T1000 (cell line): ENCODE measurements at places on chromosomes 16 and 17.

DNA sequence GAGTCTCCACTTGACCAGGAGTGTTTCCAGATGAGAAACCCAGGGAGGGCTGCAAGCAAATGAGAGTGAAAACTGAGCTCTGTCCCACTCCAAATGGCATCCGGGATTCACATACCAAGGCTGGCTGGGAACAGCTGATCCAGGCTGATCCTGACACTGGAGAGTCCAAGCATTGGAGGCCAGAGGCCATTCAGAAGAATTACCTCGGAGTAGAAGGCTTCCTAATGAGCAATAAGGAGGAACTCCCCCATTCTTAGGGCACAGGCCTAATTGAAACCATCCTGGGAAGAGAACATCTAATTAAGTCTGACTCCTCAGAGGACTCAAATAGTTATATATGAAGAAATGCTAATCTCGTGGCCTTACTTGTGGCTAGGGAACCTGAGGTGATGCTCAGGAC, 142.8 kb downstream of the PRKCA start:
- no peak for DNase-seq

DNA sequence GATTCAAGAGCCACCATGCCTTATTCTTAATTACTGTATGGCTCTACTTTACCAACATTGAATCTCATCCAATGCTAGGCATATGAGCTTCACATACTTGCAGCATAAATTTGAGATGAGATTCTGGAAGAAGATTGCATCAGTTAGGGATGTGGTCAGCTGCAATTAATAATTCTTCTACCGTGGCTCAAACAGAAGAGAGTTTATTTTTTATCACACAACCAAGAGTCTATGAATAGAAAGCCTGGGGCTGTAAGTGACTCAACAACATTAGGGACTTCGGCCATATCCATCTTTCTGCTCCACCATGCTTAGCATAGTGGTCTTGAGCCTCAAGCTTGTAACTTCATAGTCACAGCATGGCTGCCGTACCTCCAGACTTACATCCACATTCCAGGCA, 179.4 kb upstream of the IRX6 start:
- DNase-seq = no peak

GRCh38 chr17:50866950-50867362, 802 bp upstream of the TOB1 start:
- peak; percentile 68 for DNase-seq

GRCh38 chr16:23691483-23692189, 12.9 kb downstream of the PLK1 start:
- no peak for DNase-seq

- DNase-seq = no peak
Observed at GRCh38 chr16:89996178-89996489, 23.1 kb downstream of the DBNDD1 start.

- no peak for DNase-seq
Observed at GRCh38 chr16:56363781-56364565, 61.4 kb downstream of the AMFR start.

- no peak for DNase-seq
Observed at GRCh38 chr17:4533523-4534504, 21.4 kb downstream of the MYBBP1A start.

- DNase-seq = no peak
Observed at GRCh38 chr17:55825213-55825612, 74.4 kb downstream of the PCTP start.

DNA sequence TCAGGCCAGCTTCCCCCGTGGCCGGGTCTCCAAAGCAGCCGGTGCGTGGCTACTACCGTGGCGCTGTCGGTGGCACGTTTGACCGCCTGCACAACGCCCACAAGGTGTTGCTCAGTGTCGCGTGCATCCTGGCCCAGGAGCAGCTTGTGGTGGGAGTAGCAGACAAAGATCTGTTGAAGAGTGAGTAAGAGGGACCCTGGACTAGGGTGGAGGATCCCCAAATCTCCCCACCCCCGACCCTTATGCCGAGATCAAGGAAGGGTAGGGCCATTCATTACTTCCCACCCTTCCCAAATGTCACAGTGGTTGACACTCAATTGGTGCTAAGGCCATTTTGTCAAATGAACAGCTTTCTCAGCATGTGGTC, 1.2 kb downstream of the COASY start:
- no peak for DNase-seq

DNA sequence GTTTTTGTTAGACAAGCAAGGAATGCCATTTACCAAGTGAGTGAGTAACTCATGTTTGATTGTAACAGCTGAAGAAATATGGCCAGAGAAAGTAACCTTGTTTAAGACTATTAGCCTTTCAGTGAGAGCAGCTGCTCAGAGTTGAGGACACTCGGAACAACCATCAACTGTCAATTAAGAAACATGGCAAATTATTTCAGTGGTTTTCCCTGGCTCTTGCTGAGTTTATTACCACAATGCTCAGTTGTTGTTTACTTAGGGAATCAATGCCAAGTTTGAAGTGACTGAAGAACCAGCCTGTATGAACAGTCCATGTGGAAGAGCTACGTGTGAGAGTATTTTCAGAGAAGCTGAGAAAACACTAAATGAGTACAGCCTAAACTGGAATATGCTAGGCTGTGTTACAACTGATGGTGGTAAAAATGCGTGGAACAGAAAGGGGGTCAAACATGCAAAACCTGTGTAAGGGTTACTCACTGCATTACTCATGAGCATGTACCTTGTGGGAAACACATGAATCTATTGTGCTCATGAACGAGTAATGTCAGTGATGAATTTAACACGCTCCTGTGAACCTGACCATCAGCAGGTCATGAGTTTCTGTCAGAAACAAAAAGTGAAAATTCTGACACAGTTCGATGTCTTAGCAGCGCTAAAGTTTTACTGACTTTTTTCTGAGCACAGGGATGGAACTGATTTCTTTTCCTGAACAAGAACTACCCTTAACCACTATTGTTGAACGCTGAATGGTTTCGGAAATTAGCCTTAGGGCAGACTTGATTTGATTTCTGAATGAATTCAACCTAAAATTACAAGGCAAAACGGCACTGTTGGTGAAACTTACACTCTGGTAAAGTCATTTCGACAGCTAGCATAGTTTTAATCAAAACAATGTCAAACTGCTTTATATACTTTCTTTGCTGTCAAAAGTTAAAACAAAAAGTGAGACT, 33.5 kb downstream of the GNA13 start:
- DNase-seq = no peak

GRCh38 chr16:4936991-4937781, at the start of gene PPL:
PPL (minus strand) TSS chr16:4937148; CDS start chr16:4937045, 103 bp downstream.
- DNase-seq = no peak

DNA sequence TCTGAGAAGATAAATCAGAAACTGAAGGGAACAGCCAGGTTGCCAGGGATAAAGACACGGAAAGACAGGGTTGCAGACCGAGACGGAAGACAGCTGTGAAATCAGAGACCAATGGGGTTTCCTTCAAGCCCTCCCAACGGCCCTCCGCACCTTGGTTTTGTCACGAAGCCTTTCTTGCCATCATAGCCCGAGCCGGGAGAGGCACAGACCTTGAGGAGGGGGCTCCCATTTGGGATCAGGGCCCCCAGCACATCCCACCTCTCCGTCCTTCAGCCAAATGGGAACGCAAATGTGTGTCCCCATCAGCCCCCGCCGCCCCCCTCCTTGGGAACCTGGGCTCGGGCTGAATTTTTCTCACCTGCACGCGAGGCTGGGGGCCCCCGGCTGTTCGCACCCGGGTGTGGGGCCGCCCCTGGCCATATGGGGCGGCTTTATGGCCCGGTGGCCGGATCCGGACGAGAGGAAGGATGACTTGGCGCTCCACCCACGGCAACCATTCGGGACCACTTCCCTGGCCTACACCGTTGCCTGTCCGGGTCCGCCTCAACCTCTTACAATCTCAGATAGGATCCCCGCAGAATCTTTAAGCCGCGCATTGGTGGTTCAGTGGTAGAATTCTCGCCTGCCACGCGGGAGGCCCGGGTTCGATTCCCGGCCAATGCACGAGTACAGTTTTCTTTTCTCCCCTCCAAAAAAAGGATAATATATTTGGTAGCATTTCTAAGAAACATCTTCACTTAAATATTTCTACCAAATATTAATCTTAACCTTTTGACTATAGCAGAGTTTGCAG, 1.4 kb upstream of the HES7 start:
- peak; percentile 89 for DNase-seq

DNA sequence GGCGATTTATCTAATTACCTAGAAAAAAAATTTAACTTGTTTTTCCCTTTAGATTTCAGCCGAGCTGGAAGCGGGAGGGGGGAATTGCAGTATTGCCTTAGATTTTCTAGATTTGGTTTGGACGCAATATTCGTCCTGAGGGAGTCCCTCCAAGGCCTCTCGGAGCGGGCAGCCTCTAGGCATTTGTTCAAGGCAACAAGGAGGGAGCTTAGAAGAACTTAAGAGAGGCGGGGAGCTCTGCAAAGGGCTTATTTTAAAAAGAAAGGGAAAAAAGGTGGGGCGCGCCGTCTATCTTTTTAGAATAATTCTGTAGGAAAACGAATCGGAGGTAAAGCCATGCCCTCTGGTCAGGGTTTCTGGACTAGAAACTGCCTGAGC, 407 bp upstream of the TMEM94 start:
- no peak for DNase-seq

- no peak for DNase-seq
Observed at GRCh38 chr16:80570106-80570478, 29.3 kb downstream of the DYNLRB2 start.

- no peak for DNase-seq
Observed at GRCh38 chr17:56754523-56755208, 79.1 kb downstream of the C17orf67 start.

- no peak for DNase-seq
Observed at GRCh38 chr16:860891-861290, 60.4 kb upstream of the GNG13 start.

DNA sequence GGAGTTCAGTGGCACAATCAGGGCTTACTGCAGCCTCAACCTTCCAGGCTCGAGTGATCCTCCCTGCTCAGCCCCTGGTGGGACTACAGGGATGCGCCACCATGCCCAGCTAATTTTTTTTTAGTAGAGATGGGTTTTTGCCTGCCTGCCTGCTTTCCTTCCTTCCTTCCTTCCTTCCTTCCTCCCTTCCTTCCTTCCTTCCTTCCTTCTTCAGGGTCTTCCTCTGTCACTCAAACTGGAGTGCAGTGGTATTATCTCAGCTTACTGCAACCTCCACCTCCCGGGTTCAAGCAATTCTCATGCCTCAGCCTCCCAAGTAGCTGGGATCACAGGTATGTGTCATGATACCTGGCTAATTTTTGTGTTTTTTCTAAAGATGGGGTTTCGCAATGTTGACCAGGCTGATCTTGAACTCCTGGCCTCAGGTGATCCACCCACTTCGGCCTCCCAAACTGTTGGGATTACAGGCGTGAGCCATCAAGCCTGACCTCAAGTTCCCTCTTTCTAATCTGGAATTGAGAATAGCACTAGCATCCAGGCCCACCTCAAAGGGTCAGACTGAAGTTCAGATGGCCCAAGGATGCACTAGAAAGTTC, 45.3 kb downstream of the PRAC1 start:
- DNase-seq = no peak
